ENCODE measurements at places on chromosomes 3 and 15. TPM values are rescaled to one million over a fixed set of nuclear protein-coding genes. Genes with fewer than 3 reads are reported as not detected.

The ARL6IP5 gene
- total RNA-seq = 75.8 TPM

The LIPH gene
- total RNA-seq = not detected

The ATP10A gene
- total RNA-seq = 56.7 TPM

The CNTN4 gene
- not detected for total RNA-seq

The TMEM212 gene
- not detected for total RNA-seq

The MUC20 gene
- total RNA-seq = 17.8 TPM

DNA sequence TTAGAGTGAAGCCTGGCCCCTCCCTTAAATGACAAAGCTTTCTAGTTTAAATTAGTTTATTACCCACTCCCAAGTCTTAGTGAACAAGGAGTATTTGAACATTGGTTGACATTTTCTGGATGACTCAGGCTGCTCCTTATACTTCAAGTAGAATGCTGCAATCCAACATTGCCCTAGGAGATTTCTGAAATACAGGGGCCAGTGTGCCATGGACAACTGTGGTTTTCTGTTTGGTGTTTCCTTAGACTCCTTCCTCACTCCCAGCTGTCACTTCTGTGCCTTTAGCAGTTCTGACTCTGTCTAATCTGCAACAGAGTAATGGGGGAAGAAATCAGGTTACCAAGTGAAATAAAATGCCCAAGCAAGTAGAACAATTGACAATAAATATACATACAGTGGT is 116.1 kb upstream of the P2RY1 start:
- no peak for DNase-seq

GRCh38 chr15:66172324-66172980 is 81.1 kb downstream of the MEGF11 start:
- DNase-seq = no peak

DNA sequence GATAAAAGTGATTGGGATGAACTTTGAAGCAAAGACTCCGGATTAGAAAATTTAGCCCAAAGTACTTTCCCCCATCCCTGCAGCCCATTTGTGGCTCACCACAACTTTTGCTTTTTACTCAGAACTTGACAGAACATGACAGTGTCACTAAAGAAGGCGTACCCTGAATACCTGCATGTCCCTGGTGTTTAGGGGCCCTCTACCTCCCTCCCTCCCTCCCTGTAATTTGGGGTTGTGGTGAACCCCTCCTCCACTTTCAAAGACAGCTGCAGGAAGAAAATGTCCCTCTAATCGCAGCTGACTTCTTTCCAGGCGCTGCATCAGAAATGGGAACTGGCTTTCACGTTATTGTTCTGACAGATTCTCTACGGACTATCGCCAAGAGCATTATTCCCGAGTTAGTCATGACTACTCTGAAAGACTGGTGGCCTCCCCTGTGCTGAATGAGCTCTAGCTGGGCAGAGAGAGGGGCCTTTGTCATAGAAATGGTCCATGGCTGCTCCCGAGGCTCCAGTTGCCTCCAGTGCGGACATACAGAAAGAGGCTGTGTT is 93.2 kb upstream of the ARHGEF3 start:
- no peak for DNase-seq

DNA sequence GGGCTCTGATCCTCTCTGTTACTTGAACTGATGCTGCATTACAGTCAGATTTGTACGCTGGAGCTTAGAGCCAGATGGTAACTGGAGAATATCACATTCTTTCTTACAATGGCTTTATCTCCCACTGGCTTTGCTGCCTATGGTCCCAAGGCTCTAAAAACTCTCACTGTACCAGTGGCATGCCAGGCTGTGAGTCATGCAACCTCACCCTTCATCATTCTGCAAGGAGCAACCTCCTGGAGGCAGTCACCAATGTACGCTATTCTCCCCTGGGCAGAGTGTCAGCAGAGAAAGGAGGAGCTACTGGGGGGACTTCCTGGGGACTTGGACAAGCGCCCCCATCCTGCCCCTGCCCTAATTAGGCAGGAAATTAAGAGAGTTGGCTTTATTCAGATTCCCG is 97.9 kb upstream of the EIF1B start:
- no peak for DNase-seq

GRCh38 chr3:81393251-81393650 is 368.2 kb downstream of the GBE1 start:
- no peak for DNase-seq

- no peak for DNase-seq
Measured at GRCh38 chr3:39388741-39389248, 5.6 kb downstream of the SLC25A38 start.

GRCh38 chr3:122700193-122700592 is 19.6 kb downstream of the PARP14 start:
- no peak for DNase-seq

DNA sequence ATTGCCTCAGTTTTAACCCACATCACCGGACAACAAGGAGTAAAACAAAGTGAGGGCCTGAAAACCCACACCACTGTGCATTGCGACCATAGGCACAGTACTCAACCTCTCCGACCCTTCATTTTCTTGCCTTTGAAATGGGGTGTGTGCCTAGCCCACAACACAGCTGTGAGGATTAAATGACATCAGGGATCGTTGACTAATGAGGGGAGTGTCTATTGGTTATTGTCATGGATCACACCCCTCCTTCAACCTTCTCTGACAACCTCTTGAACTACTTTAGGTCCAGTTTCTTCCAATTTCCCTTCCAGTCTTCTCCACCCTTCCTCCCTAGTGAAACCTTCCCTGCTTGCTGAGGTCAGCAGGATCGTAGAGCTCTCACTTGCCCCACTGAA is 89.5 kb downstream of the HES1 start:
- no peak for DNase-seq

GRCh38 chr3:4738737-4739274 is 240.4 kb upstream of the BHLHE40 start:
- no peak for DNase-seq

GRCh38 chr15:42494998-42495360 is 455 bp upstream of the SNAP23 start:
- DNase-seq = no peak

GRCh38 chr3:39933986-39934693 is 124.7 kb downstream of the MYRIP start:
- no peak for DNase-seq

DNA sequence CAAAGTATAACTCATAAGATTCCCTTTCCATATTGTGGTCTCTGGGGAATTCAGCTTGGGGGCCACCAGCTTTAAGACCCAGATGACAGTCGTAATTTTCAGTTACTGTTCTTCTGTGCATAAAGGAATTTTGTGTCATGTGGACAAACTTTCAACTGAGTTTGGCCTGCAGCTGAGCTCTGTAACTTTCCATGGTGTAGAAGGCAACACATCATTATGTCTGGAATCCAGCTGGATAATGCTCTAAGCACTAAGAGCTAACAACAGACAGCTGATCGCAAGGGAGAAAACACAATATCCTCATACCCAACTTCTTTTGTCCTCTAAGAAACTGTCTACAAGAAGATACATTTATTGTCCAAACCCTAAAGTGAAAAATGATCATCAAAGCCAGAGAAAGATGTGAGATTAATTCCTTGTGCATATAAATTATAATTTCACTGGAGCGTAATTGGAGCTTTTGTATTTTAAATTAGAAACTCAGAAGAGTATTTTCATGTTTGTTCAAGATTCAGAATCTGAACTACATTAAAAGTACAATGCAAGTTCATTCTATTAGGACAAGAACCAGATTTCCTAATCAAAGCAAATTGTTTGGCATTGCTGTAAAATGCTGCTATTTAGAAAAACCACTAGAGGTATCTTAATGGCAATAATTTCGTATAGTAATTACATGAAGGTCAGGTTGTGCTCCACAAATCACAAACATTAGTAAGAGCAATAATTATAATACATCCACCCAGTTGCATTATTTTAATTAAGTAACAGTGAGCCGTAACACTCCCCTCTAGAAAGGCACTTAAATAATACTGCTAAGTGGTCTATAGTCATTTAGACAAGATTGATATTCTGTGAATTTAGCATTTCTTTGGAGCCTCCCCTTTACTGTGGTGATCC is 218.8 kb downstream of the ATP8B4 start:
- no peak for DNase-seq

- no peak for DNase-seq
Measured at GRCh38 chr3:83233715-83234114, 1472.3 kb upstream of the GBE1 start.

DNA sequence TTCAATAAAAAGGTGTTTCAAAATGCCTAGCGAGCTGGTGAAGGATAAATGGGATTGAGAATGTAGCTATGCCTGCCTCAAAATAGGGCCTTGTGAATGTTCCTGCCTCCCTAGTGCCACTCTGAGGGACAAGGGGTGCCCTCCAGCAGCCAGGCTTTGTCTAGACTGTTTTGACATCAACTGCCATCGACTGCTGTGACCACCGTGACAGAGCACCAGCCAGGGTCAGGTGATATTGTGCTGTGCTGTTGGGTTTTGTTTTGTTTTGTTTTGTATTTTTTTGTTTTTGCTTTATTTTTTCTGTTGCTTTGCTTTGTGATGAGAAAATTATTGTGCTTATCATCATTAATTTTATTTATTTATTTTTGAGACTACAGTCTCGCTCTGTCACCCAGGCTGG is 144.8 kb downstream of the SMAD6 start:
- no peak for DNase-seq

DNA sequence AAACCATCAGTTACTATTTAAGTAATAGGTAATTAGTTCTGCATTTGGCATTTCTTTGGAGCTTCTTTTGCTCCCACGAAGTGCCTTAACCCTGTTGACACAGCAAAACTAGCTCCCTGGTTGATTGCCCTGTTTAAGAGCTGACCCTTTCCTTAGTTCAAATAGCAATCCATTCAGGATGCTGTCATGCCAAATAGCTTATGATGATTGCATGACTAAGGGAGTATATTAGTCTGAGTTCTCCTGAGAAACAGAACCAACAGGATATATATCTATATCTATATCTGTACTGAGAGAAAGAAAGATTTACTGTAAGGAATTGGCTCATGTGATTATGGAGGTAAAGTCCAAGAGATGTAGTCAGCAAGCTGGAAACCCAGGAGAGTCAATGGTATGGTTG is 50.3 kb upstream of the SPRED1 start:
- DNase-seq = no peak

- DNase-seq = no peak
Measured at GRCh38 chr15:35289024-35289617, 204.0 kb upstream of the NANOGP8 start.

- no peak for DNase-seq
Measured at GRCh38 chr3:188255190-188255589, 101.2 kb downstream of the LPP start.

- no peak for DNase-seq
Measured at GRCh38 chr3:69748503-69748902, 9.2 kb downstream of the MITF start.

GRCh38 chr3:185847506-185847905 is 22.7 kb upstream of the IGF2BP2 start:
- DNase-seq = no peak

- DNase-seq = no peak
Measured at GRCh38 chr3:64684715-64685261, 3.0 kb downstream of the ADAMTS9 start.

DNA sequence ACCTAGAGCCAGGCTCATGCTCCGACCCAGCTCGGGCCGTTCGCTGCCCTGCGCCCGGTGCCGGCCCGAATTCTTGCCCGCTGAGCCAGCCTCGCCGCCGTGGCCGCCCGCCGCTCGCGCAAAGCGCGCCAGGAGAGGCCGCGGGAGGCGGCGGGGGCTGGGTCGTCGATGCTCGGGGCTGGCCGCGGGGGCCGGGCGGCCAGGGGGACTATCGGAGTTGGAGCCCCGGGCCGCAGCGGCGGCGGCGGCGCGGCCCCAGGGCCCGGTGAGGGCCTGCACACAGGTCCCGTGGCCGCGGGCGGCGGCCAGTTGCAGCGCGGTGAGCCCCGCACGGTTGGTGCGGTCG is 1.1 kb downstream of the ANKRD63 start:
- DNase-seq = no peak

DNA sequence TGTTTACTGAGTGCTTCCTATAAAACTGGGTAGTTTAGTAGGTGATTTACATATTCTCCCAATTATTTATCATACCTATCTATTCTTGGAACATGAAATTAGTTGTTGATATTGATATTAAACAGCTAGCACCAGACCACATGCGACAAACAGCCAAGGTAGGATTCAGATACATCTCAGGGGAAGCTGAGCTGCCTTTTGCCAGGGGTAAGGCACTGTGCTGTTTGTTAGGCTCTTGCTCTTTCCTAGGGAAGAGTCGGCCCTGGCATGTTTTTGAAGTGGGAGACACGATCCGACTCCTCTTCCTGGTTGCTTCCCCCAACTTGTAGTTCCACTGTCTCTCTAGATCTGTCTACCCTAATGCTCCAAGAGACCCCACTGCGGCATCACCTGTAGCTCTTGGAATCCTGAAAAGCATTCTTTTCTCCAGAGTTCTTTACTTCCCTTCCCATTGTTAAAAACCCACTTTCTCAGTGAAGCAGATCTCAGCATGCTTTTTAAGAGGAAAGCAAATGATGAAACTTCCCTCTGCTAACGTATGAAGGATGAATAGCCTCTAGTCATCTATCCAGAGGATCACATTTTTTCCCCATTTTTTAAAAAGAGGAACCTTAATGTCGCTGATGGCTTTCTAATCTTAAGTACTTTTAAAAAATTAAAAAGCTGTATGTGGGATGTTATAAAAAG is 138.4 kb downstream of the GHSR start:
- DNase-seq = no peak

- DNase-seq = no peak
Measured at GRCh38 chr3:24678021-24678420, 183.4 kb upstream of the THRB start.

- DNase-seq = no peak
Measured at GRCh38 chr3:35643495-35643894, 4.2 kb downstream of the ARPP21 start.

GRCh38 chr15:89648106-89649012 is 6.9 kb downstream of the KIF7 start:
- DNase-seq = no peak

GRCh38 chr3:166471074-166471767 is 634.0 kb upstream of the BCHE start:
- no peak for DNase-seq

DNA sequence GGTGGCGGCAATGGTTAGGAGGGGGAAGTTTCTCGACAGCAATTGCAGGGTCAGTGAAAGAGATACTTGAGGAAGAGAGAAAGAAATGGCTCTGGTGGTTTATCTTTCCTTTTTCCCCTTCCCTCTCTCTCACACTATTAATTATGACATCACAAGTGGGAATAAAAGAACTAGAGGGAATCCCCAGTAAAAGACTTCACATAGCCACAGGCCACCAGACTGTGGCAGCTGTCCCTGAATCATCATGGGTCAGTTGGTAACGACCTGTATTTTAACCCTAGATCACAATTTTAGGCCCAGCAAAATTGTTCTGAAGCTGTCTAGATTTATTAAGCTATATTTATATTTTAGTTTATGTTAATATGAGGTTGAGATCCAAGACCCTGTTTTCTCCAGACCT is 40.3 kb downstream of the MBNL1 start:
- no peak for DNase-seq

DNA sequence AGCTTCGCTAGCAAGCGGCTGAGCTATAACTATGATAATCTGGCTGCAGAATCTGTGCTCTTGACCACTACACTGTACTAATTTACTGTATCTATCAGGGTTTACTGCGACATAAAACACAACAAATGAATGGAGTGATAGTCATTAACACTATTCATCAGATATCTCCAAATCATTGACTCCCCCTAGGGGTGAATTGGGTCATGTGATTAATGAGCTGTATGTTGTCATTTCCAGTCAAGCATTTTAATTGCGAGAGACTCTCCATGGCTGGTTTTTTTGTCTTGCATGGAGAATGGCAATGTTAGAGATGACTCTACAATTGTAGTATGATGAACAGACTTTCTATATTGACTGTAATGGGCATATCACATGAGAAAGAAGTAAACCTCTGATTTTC is 10.5 kb upstream of the TM4SF18 start:
- no peak for DNase-seq

- no peak for DNase-seq
Measured at GRCh38 chr3:191263365-191263764, 64.3 kb downstream of the OSTN start.
